GM12878 (cell line): ENCODE measurements at places on chromosomes 12 and 14. TPM values are rescaled to one million over a fixed set of nuclear protein-coding genes. Genes with fewer than 3 reads are reported as not detected.
A peak's percentile ranks its signal among the peaks of the same experiment; 100 is the strongest.

GRCh38 chr12:120978296-120979219 is at the start of gene HNF1A:
HNF1A (plus strand) TSS chr12:120978543; CDS start chr12:120978769, 226 bp downstream.
- DNase-seq = no peak

- DNase-seq = peak; percentile 63
These were observed 20.3 kb downstream of the KDM2B start for GRCh38 chr12:121560392-121561008.

GRCh38 chr14:60662982-60663381 is 13.7 kb upstream of the SIX1 start:
- no peak for DNase-seq

Gene ZNF219
- total RNA-seq = 4.2 and 6.4 TPM in 2 replicates

DNA sequence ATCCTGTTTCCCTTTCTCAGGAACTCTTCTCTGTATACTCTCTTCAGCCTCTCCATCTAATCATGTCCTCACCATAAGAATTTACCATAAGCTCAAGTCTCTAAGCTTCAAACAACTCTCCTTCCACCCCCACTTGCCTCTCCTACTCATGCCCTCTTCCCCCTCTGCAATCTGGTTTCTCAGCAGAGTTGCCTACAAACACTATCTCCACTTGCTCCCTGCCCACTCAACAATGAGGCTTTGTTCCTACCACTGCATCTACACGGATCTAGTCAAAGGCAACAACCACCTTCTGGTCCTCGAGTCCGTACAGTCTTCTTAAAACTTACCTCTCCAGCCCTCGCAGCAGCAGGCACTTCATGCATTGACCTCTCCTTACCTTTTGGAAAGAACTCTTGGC is 17.2 kb upstream of the FBLN5 start:
- no peak for DNase-seq

Gene DCN
- total RNA-seq = 1.5 and 2.1 TPM in 2 replicates

Gene CYP27B1
- 1.0 and 2.7 TPM in 2 replicates for total RNA-seq

DNA sequence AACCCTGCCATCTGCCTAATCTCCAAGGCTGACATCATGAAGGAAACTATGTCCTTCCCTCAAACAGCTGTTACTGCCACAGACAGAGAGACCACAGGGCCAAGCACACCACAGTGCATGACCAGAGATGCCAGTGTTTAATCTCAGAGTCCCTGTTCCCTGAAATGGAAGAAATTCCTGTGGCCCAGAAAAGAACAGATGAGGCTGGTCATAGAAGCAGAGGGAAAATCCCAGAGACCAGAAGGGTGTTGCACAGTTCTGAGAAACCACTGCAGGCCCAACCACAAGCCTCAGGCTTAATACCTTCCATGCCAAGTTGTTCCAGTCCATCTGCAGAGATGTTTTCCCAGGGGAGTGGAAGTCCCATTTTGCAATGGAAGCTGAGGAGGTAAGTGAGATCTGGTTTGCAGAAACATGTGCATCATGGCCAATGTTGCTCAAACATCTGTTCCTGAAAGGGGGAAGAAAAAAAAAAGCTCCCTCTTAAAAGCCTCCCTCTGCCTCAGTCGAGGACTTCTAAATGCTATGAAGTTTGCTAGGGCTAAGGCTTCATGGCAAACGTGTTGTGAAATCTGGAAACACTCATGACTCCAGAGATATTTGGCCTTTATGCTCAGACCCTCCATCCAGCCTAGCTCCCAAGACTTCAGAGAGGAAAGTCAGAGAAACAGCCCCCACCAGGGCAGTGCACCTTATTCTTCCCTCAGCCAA is 98.6 kb downstream of the SCARB1 start:
- DNase-seq = no peak

DNA sequence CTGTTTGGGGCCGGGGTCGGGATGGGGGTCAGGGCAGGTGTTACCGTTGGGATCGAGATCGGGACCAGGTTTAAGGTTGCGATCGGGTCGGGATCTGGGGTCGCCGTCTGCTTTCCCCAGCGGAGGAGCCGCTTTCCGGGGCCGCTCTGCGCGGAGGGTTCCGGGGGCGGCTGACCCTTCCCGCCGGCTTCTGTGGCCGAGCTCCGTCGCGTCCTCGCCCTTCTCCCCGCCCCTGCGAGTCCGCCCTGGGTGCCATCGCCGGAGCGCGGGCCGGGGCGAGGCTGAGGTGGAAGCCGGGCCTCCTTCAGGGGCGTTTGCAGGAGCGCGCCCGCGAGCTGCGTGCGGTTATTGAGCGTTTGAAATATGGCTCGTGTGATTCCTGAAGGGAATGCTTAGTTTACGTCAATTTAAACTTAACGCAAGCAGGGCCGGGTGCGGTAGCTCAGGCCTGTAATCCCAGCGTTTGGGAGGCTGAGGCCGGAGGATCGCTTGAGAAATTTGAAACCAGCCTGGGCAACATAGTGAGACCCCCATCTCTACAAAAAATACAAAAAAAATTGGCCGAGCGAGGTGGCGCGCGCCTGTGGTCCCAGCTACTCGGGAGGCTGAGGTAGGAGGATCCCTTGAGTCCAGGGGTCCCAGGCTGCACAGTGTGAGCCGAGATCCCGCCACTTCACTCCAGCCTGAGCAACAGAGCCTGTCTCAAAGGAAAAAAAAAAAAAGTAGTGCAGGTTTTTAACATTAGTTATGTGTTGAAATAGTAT is 620 bp downstream of the PGAM5 start:
- DNase-seq = no peak

DNA sequence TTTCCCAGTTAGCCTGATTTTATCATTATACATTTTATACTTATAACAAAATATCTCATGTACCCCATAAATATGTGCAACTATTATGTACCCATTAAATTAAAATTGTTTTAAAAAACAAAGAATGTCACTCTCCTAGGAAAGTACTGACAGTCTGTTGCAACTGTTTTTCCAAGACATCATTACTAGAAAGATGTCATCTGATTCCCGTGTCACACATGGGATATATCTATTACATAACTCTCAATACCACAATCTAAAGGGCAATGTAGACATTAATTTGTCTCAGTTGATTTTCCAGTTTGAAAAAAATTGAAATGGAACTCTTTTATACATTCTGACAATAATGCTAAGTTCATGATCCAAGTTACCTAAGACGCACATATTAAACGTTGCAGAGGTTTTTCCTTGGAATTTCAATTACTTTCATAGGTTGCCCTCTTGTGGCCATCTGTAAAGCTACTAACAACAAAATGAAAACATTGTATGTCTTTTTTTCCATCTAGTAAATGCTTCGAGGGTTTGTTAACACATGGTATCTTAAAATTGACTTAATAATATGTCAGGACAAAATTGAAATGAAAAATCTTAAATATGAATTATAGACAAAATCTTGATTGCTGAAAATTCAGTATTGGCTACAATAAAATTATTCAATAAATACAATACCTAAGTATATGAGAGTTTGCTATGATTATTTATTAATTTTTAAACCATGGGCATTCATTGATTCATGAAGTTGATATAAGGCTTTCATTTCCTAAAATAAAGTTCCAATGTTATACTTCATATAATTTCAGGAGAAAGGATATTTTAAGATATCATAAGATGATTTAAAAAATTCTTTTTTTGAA is 131.6 kb downstream of the PPFIA2 start:
- no peak for DNase-seq

DNA sequence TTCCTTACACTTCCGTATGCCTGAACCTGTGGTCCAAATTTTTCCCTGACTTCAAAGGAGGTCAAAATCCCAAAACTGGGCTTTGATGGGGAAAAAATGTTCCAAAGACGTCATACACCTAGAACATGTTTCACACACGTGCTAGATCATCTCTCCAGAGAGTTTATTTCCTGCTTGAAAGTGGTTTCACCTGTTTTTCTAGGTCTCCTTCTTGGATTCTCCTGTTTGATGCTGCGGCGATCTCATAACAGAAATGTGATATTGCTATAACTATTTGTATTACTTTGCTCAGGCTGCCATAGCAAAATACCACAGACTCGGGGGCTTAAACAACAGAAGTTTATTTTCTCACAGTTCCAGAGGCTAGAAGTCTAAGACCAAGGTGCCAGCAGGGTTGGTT is 19.7 kb upstream of the TMCC3 start:
- no peak for DNase-seq

GRCh38 chr14:90562652-90563051 is 165.8 kb downstream of the CALM1 start:
- no peak for DNase-seq

DNA sequence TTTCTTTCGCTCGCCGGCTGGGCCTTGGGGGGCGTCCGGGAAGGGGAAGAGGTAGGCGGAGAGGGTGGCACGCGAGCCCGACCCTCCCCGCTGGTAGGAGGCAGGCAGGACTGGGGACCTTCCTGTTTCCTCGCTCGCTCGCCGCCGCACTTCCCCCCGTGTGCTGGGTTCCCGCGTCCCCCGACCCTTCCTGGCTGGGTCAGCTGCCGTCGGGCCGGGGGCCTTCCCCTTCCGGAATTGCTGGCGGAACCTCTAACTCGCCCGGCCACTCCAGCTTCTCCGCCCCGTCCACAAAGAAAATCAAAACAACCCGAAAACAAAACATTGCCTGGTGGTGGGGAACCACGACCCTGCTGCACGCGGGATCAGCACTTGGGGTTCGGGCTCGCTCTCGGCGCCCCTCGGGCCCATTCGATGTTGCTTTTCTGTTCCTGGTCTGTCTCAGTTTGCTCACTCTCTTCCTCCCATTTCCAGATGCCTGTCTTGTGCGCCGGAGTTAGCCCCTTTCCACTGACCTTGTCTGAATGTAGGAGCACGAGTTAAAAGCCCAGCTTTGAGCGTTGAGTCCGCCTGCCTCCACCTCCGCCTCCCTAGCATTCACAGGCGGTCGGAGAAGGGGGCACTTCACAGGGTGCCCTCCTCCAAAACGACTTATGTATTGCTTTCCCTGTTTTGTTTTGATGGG is 581 bp downstream of the PAPOLA start:
- no peak for DNase-seq

Gene GLI1
- 1.1 and 1.2 TPM in 2 replicates for total RNA-seq

- no peak for DNase-seq
These were observed 53.1 kb downstream of the PPP1R36 start for GRCh38 chr14:64602826-64603225.

DNA sequence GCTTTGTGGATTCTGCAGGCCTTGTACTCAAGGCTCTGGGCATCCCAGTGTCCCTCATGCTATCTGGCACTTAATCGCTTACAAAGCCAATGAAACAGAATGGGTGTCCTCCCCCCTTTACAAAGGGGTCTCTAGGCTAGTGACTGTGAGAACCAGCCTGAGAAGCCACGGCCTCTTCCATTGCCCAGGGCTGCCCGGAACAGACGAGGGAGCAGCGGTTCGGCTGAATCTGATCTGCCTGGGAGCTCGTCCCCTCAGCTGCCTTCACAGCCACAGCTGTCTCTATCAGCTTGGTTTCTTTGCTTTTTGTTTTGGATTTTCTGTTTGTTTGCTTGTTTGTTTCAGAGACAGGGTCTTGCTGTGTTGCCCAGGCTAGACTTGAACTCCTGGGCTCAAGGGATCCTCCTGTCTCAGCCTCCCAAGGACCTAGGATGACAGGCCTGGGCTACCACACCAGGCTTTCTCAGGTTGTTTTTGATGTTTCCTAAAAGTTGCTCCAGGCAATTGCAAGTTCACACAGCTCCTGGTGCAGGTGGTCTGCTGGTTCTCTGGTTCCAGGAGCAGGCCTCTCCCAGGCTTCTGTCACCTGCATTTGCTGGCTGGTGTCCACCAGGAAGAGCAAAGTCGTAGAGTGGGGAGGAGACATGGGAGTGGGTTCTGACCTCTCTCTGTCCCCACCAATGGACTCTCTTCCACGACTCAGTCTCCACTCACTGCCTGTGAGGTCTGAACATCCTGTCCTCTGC is 10.9 kb upstream of the RIN3 start:
- no peak for DNase-seq

- DNase-seq = no peak
These were observed 452.2 kb downstream of the BCL11B start for GRCh38 chr14:98819867-98820206.

Gene BATF
- 99.8 and 107 TPM in 2 replicates for total RNA-seq

- no peak for DNase-seq
These were observed 313.3 kb downstream of the DUSP6 start for GRCh38 chr12:89038831-89039512.

GRCh38 chr12:86290615-86291014 is 34.4 kb upstream of the MGAT4C start:
- DNase-seq = no peak

DNA sequence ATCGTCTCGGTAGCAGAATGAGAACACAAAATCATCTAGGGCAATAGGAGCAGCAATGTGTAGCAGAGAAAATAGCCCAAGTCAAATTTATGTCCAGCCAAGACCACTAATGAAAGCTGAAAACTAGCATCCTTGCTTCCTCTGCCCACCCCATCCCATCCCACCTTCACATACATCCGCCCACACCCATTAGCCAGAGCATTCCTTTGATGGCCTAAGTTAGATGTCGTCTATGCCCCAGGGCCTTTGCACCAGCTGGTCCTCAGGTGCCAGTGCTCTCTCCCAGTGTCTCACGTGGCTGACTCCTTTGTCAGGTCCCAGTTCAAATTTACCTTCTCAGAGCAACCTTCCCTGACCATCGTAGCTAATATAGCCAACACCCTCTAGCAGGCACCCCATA is 17.8 kb upstream of the PPP2R5C start:
- no peak for DNase-seq

- DNase-seq = no peak
These were observed 263.8 kb downstream of the APAF1 start for GRCh38 chr12:98908866-98909265.

Gene KRT6C
- not detected in 2 replicates for total RNA-seq

Gene FOXN4
- total RNA-seq = not detected in 2 replicates

- no peak for DNase-seq
These were observed 650 bp downstream of the GALC start for GRCh38 chr14:87992346-87992717.

DNA sequence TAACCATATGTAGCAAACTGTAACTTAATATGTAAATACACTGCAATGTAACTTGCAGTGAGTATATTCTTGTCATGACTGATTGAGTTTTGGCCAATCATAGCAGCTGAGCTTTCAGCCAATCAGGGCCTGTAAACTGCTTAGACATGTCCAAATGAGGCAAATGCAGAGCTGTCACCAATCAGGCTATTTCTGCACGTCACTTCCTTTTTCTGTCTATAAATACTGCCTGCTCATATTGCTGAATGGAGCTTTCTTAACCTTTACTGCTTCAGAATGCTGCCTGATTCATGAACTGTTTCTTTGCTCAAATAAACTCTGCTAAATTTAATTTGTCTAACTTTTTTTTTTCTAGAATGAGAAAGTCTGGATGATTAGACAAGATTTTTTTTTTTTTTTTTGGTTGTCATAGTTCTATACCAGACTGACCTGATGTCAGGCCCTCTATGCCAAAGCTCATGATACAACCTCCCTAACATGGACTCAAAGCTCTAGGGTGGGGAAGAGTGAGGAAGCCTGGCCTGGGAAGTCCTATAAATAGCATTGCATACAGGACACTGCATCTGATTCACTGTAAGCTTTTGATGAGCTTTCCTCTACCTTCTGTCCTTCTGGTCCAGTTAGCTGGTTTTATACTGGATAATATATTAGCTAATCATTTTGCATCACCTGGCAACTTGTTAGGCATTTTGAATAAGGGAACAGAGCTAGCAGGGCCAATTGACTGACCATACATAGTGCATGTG is 12.0 kb downstream of the MGP start:
- DNase-seq = no peak

GRCh38 chr14:44297437-44297836 is 209.6 kb downstream of the FSCB start:
- DNase-seq = no peak

Gene ARHGAP5
- total RNA-seq = 12.2 and 13.4 TPM in 2 replicates
